ENCODE measurements at places on chromosomes 2 and 18.

DNA sequence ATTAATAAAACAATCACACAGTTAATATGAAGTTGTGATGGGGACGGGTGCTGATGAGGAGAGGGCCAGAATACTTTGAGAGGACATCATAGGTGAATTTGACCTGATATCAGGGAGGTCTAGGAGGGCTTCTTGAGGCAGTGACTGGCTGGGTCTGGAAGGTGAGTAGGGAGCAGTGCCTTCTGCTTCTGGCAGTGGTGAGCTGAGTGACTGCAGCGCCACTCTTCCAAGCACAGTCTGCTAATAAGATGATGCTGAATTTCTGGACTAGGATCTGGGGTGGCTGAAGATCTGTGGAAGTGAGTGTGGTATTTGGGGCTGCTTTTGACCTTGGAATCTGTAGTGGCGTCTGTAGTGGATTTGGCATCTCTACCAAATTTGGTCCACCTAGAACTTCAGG, 5.5 kb downstream of the DGKD start:
- DNase-seq = no peak

- DNase-seq = no peak
These were observed 5.2 kb downstream of the MYO1B start for GRCh38 chr2:191250400-191250799.

DNA sequence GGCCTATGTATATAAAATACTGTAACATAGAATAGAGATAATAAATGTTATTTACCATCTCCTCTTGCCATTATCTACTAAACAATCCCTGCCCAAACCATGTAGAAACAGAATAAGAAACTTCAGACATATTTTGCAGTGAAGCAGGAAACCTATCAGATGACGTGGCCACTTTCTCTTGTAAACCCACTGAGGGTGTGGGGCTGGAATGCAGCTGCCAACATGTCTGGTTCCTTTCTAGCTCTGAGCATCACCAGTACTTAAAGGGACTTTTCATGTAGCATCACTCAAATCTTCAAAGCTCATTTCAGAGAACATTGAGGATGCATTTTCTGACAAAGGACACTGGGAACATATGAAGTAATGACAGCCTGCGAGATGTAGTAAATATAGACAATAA, 251.8 kb downstream of the LPIN1 start:
- DNase-seq = no peak

DNA sequence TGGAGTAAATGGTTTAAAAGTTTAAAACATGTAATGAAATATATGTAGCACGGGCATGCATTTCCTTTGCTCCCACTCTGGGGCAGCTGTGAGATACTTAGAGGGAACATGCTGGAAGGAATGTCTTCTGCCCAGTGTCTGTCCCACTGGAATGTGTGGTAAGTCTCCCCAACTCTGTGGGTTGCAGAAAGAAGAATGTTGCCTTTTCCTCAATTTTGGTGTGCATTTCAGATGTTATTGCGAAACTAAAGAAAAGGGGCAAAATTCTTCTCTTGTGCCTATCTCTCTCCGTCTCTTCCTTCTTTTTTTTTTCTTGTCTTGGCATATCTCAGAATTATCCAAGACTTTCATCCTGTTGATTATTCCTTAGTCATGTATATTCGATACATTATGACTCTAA, 201.1 kb downstream of the SH3RF3 start:
- DNase-seq = no peak

DNA sequence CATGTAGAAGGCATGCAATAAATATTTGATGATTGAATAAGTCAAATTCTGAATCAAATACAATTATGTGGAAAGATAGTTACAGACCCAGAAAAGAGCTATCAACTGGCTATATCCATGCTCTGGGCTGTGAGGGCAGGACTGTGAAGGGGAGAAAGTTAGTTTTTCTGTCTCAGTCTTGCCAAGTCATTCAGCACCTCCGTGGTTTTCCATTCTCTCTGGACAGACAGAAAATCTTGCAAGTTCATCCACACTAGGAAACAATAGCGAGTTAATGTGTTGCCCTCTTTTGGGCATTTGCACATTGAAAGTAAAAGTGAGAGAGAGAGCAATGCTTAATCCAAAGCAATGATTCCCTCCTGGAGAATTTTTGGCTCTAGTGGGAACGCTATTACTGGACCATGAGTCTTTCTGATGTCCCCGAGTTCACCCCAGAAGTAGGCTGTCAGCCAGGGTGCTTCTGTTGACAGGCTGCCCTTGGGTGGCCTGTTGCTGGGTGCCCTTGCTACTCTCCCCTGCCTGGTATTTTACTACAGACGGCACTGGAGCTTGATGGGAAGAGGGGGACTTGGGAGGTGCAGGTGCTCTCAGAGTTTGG, 238.3 kb downstream of the LOXHD1 start:
- no peak for DNase-seq

DNA sequence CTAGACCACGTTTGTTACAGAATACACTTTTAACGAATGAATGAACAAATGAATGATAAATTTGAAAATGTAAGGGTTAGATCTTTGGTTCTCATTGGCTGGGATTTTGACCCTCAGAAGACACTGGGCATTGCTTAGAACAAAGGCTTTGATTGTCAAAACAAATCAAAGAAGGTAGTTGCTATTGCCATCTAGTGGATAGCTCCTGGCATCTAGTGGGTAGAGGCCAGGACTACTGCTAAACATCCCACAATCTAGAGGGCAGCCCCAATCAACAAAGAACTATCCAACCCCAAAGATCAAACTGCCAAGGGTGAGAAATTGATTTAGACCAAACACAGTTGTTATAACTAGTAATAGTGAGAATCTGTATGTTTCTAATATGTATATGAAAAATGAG, 552.3 kb downstream of the KCNJ3 start:
- no peak for DNase-seq

All from nephron progenitor cell (in vitro differentiated cells).